Inflammatory macrophage treated with lipopolysaccharide for 1 hour (primary cell): ENCODE measurements at places on chromosomes 6 and 20.
A peak's percentile ranks its signal among the peaks of the same experiment; 100 is the strongest.

DNA sequence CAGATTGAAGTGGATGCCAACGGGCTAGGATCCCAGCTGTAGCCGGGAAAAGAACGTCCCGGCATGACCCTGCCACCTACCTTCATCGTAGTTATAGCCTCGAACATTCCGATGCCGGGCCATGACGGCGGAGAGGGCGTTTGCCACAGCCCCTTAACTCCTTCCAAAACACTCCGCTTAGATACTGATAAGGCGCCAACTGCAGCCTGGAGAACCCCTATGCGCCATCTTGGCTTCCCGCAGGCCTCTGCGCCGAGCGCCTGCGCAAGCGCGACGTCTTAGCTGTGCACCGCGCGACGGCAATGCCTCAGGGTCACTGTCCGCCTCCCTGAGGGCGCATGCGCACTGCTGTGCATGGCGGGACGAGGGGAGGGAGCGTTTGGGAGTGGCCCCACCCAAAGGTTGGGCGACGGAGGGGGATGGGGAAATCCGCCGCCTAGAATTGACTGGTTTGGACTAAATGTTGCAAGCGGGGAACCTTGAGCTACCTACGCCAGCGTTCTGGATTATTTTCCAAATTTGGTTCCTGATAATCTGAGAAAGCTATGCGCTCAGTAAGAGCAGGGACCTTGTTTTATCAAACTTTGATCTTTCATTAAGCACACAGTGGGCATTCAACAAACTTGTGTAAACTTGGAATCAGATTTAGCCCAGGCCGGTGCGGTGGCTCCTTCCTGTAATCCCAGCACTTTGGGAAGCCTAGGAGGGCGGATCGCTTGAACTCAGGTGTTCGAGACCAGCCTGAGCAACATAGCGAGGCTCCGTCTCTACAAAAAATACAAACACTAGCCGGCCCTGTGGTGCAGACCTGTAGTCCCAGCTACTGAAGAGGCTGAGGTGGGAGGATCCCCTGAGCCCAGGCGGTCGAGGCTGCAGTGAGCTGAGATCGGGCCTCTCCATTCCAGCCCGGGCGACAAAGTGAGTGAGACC is at the start of gene HBS1L:
HBS1L (minus strand) TSS at position 254 of the 930 bp plus-strand sequence; CDS start at position 123, 131 bp downstream.
- DNase-seq, result peak; percentile 98

GRCh38 chr6:37550191-37550831 is 50.6 kb upstream of the CCDC167 start:
- peak; percentile 5 for DNase-seq

- no peak for DNase-seq
Observed at GRCh38 chr6:117167520-117168271, 97.7 kb upstream of the VGLL2 start.

GRCh38 chr20:8853805-8854338 is 215.0 kb upstream of the PLCB4 start:
- peak; percentile 86 for DNase-seq

- no peak for DNase-seq
Observed at GRCh38 chr20:42895020-42895419, 294.7 kb downstream of the PTPRT start.

DNA sequence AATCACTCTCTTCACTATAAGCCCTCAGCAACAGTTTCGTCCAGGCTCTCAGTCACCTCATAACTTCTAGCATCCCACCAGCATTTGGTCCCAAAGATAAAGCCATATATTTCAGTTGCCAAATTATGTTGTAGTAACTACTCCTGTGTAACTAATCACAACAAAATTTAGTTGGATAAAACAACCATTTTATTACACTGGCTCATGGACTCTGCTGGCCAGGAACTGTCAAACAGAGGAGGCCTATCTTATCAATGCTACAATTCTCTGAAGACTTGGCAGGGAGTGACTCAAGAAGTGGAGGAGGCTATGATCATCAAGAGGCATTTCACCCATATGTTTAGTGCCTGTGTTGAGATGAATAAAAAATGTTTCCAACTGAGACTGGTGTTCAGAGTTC is 1082.3 kb upstream of the GJE1 start:
- no peak for DNase-seq

DNA sequence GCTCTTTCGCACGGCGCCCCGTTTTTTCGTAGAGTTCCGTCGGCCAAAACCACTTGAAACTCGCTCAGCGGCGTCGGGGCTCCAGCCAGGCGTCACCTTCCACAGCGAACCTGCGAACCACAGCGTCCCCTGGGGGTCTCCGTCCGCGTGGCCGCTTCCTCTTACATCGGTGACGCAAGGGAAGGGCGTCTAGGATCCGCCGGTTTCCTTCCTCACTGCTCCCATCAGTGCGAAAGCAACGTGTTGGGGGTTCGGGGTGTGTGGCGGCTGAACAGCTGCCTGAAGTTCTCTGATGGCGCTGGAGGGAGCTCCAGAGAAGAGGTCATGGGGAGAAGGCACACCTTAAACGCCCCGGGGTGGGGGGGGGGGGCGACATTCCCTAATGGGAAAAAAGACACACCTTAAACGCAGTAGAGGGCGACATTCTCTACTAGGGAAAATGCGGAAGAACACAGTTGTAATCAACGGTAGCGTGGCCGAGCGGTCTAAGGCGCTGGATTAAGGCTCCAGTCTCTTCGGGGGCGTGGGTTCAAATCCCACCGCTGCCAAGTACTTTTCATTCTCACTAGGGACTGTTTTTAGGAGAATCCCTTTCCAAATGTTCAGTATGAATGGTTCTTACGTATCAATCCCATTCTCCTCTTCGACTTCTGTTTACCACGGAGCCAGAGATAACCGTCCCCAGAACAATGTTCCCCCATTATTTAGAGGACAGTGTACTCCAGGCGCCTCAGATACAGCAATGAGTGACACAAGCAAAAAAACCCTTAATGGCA is 16.4 kb downstream of the ZNF311 start:
- peak; percentile 72 for DNase-seq

GRCh38 chr20:49256261-49256660 is 21.6 kb downstream of the ZNFX1 start:
- DNase-seq, result no peak

GRCh38 chr20:59580991-59581401 is 23.3 kb upstream of the PHACTR3 start:
- DNase-seq, result no peak

GRCh38 chr6:154276810-154277628 is 79.6 kb downstream of the IPCEF1 start:
- peak; percentile 33 for DNase-seq

GRCh38 chr6:99833034-99833433 is 161.0 kb downstream of the MCHR2 start:
- no peak for DNase-seq

DNA sequence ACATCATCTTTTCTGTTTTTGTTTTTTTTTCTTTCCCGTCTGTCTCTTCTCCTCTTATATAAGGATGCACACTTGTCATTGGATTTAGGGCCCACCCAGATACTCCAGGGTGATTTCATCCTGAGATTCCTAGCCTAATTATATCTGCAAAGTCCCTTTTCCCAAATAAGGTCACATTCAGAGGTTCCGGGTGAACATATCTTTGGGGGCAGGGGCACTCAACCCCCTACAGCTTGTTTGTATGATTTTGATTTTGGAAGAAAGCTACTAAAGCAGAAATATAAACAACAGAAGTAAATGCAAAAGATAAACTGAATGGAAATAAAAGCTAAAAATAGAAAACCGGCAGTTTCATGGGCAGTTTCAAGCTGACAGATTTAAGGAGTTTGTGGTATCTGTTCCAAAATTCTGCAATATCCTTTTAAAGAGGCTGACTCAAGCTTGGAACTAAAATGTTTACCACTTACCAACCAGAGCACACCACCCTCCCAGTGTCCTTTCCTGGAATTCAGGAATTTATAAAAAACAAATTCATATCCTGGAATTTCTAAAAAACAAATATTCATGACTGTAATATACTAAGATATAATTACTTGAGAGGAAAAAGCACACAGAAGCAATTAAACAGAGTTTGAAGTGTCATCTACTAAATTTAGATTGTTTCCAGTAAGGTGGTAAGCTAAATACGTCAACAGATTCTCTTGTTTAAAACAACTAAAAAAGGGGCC is 100.0 kb upstream of the CARMIL1 start:
- no peak for DNase-seq

DNA sequence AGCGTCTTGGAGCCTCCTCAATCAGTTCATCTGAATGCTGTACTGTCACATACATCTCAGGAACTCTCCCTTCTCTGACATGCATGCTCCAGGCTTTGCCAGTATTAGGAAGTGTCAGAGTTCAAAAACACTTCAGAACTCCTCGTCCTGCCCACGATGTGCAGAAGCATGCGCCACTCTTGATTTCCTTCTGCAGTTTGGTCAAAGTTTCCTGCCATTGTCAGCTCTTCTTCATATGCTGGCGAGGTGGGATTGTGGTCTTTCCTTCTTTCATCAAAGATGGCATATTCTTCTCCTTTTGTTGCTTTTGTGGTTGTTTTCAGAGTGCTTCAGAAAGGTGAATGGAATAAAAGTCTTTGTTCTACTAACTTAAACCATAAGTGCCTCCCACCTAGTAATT is 21.0 kb downstream of the SLC13A3 start:
- no peak for DNase-seq

GRCh38 chr20:20860078-20860806 is 147.8 kb upstream of the RALGAPA2 start:
- peak; percentile 100 for DNase-seq

- DNase-seq, result no peak
Observed at GRCh38 chr6:3333263-3333662, 74.5 kb downstream of the PSMG4 start.

DNA sequence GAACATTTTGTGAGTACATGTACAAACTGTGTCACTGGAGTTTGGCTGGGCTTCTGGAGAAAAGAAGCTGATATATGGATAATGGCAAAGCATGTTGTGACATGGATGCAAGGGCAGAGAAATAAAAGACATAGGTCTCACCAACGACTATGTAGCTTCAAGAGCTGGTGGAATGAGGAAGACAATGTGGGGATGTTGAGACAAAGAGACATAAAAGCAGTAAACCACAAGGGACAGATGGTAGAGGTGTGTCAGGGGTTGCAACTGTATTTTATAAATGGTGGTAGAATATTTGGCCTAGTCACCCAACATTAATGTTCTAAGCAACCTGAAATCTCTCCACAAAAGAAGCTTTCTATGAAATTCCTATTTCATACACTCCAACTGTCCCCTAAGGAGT is 199.0 kb downstream of the KCNQ5 start:
- no peak for DNase-seq

DNA sequence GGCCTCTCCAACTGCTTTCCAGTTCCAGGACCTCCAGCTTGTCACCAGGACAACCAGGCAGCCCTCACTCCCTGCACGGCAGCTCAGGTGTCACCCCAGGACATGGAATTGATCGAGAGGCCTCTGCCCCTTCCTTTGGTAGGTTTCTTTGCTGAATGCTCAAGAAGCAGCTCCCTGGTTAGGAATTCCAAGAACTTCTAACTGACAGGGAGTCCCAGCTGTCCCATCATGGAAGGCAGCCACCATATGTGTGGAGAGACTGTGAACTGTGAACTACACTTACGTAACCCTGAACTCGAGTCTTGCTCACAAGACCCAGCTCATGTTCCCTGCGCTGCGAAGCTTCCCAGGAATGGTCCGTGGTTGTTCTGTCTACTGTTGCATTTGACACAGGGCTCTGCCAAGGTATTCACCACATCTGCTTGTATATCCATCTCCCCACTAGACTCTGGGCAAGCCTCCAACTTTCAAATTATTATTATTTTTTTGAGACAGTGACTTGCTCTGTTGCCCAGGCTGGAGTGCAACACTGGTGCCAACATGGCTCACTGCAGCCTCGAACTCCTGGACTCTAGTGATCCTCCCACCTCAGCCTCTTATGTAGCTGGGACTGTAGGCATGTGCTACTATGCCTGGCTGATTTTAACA is 35.7 kb downstream of the MGME1 start:
- no peak for DNase-seq

- no peak for DNase-seq
Observed at GRCh38 chr6:134373993-134374392, 56.1 kb upstream of the SGK1 start.

GRCh38 chr6:41723530-41724227 is 11.7 kb downstream of the TFEB start:
- peak; percentile 96 for DNase-seq

- DNase-seq, result no peak
Observed at GRCh38 chr20:11094711-11095110, 420.9 kb upstream of the JAG1 start.

- DNase-seq, result peak; percentile 69
Observed at GRCh38 chr6:137136065-137136464, 37.4 kb downstream of the IL22RA2 start.

DNA sequence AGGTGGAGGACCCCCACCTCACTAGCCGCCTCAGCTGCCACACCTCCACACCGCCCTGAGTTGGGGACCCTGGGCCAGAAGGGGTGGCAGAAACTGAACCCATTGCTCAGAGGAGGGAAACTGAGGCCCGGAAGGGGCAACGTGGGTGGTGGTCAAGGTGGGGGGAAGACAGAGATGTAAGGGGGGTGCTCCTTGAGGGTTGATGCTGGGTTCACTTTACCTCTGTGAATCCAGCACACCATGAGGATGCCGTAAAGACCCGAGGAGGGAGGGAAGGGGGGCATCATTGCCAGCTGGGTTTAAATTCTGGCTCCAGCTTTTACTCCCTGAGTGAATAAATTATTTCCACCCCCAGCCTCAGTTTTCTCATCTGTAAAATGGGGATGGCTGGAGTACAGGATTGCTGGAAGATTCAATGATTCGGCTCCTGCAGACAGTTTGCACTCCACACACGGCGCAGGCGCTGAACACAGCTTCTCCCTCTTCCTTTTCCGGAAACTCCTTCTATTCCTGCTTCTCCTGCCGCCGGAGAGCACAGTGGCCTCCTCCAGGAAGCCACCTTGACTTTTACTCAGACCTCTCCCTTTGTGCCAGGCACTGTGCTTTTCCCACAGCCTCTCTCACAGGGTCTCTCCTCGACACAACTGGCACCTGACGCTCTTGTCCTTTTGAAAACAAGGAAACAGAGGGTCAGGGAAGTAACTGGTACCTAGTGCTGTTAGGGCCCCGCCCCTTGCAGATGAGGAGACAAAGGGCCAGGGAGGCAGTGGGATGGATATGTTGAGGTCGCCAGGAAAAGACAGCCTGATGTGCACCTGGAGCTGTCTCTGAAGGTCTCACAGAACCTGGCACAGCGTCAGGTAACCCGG is 59.4 kb downstream of the UBE2V1 start:
- DNase-seq, result no peak

DNA sequence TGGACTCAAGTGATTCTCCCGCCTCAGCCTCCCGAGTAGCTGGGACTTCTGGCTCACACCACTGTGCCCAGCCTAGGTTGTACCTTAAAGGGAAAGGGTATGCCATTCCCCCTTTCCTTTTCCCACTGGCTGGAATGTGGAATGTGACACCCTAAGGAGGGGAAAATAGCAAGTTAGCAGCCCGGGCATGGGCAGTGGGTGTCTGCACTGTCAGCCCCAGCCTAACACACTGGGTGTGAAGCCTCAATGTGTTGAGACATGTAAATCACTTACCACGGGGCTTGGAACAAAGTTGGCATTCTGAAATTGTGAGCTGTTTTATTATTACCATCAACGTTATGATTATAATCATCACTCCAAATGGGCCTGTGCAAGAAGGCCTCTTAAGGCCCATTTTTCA is 80.8 kb upstream of the PTPN1 start:
- DNase-seq, result no peak
